ENCODE measurements at places on chromosomes 3 and 15. TPM values are rescaled to one million over a fixed set of nuclear protein-coding genes. Genes with fewer than 3 reads are reported as not detected.

DNA sequence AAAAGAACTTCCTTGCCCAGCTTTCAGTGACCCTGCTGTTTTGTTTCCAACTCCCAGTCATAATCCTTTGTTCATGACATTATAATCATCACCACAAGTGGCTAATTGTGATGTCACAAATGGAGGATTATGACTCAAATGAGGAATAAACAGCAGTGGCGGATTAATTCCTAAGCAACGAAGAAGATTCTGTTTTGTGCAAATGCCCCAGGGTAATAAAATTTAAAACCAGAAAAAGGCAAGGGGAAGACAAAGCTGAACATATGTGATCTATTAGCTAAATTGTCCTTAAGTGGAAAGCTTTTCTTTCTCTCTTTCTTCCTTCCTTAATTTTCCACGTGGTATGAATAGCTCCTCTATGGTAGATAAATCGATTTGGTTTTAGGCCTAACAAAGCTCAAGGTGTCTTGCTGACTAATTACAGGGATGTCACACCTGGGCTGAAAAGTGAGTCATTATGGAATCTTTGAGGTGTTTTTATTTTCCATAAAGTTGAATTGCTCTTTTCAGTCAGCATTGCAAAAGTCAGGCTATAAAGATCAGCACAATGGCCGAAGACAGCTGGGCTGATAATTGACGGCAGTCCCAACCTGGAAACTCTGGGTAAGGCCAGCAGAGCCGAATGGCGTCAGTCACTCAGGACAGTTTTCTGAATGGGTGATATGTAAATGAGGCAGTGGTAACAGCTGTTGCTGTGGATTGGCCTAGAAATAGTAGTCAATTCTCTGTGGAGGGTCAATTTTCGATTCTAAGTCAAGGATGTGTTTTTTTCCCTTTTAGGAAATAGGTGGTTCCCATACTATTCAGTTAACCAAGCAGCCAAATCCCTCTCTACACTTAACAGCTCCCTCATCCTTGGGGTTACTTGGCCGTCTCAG lies 121.5 kb downstream of the PTPRG start:
- DNase-seq = no peak

DNA sequence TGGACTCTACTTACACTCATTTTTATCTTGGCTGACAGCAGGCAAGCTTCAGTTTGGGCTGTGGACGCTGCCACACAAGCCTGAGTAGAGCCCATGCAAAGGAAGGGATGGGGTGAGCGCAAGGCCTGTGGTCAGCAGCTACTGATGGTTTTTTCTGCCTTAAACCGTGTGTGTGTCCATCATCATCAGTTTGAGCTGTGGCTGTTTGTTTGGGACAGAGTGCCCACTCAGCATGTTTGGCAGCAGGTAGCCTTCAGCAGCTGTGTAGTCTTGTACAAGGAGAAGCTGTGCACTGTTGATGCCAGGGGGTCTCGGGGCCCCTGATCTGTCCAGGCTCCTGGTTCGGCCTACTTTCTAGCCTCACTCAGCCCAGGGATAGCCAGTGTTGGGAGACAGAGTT lies 3.5 kb downstream of the RBM15B start:
- no peak for DNase-seq

- no peak for DNase-seq
These were observed 98.5 kb upstream of the C3orf80 start for GRCh38 chr3:160126761-160127160.

DNA sequence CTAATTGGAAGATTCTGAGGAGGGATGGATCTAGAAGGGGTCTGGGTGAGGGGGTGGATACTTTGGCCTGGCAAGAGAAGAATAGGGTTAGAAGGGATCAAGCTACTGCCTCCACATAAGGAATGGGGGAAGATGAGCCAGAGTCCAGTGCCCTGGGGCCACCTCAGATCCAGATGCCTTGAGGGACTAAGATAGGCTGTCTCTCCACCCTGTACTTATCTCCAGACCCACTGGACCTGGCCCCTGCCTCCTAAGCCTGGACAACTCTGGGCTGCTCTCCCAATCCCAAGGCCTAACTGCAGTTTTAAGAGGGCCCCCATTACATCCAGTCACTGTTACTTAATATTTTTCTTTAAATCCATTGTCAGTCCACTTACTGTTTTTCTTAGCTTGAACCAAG lies 2.0 kb downstream of the DVL3 start:
- no peak for DNase-seq

DNA sequence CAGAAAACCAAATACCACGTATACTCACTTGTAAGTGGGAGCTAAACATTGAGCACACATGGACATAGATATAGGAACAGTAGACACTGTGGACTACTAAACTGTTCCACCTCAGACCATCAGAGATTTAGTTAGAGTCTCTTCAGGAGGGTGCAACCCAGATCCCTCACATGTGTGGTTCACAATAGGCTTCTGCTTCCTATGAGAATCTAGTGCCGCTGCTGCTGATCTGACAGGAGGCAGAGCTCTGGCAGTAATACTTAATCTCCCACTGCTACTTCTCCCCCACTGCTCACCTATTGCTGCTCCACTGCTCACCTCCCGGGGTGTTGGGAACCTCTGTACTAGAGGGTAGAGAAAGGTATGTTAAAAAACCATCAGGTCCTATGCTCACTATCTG lies 533.3 kb downstream of the NSUN3 start:
- no peak for DNase-seq

- no peak for DNase-seq
These were observed 44.8 kb downstream of the CYP11A1 start for GRCh38 chr15:74322558-74323180.

GRCh38 chr3:188220097-188220788 lies 66.3 kb downstream of the LPP start:
- no peak for DNase-seq

DNA sequence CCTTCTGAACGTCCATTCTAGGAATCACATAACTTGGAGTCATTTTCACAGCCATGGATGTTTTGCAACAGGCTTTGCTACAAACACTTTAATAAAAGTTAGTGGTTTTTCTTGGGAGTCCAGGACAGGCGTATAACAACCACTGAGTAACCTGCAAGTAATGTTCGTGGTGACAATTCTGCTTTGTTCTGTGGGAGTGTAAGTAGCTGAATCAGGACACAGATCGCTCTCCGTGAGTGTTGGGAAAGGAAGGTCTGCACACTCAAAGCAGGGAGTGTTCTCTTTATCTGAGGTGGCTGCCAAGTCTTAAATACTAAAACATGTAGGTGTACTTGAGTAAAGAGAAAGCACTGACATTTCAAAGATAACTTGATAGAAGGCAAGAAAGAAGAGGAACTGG lies 7.9 kb upstream of the BNC1 start:
- no peak for DNase-seq

- no peak for DNase-seq
These were observed 14.2 kb upstream of the CLEC3B start for GRCh38 chr3:45011756-45012508.

DNA sequence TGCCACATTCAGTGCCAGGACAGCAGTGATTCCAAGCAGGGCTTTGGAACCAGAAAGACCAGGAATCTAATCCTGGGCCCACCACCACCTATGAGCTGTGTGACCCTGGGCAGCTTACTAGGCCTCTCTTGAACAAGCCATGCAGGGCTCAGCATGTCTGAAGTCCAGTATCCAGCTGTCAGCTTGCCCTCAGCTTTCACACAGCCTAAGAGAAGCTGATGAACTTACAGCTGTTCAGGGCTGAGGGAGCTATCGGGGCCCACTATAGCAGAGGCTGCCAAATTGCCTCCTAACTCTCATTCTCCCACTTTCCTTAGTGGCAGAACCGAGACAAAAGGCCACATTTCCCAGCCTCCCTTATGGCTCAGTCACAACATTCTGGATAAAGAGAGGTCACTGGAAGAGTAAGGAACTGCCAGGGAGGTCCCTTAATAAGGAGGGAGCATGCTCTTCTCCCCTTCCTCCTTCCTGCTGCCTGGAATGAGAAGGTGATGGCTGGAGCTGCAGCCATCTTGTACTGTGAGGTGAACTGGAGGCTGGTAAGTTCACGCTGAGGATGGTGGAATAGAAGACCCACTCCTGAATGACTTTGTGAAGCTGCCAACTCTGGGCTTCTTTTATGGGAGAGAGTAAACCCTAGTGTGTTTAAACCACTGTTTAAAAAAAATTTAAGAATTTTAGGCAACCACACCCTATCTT lies 34.5 kb downstream of the FEM1B start:
- no peak for DNase-seq

DNA sequence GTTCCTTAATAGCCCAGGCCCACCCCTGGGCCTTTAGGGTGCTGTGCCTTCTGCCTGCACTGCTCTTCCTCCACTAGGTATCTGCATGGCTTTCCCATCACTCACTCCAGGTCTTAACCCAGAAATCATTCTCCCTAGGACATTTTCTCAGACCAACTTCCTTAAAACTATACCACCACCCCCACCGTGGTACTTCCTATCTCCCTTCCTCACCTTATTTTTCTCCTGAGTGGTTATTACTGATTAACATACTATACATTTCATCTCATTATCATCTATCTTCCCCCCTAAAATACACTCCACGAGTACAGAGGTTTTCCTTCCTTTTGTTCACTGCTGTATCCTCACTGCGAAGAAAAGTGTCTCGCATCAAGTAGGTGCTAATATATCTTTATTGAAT lies 115.2 kb downstream of the ANO10 start:
- no peak for DNase-seq

Gene SLC28A1
- 0.75 TPM for polyA plus RNA-seq

Gene ISL2
- 0.14 TPM for polyA plus RNA-seq

Gene LRRK1
- 5.2 TPM for polyA plus RNA-seq

Data from left renal pelvis (tissue), 4 donors.